ENCODE measurements at places on chromosomes 2 and 18. TPM values are rescaled to one million over a fixed set of nuclear protein-coding genes. Genes with fewer than 3 reads are reported as not detected.

GRCh38 chr2:2880938-2881337 lies 496.7 kb downstream of the EIPR1 start:
- peak; percentile 14 for DNase-seq

DNA sequence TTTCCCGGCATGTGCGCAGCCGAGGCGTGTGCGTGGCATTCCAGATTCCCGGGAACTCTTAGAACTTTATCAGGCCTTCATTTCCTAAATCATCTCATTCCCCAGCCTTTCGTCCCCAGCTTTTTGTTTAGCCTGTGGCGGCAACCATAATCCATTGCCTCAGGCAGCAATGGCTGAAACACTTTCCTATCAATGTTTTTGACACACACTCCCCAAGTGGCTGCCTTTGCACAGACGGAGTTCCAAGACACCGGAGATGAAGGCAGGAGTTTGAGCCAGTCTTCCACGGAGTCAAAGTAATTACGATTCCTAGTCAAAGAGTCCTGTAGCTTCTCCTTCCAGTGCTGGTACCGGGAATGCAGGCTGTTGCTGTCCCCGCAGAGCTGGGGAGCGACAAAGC lies 64.8 kb downstream of the KCNG2 start:
- no peak for DNase-seq

- DNase-seq: no peak
Observed at GRCh38 chr18:35511428-35511827, 13.7 kb upstream of the INO80C start.

GRCh38 chr2:27489118-27489497 lies 435 bp downstream of the IFT172 start:
- DNase-seq: no peak

- no peak for DNase-seq
Observed at GRCh38 chr2:80311304-80311703, 6.8 kb upstream of the LRRTM1 start.

Gene XIRP2
- total RNA-seq: 0.15 TPM

All from right lobe of liver (tissue), 6 donors.